ENCODE measurements at places on chromosomes 6 and 20.

DNA sequence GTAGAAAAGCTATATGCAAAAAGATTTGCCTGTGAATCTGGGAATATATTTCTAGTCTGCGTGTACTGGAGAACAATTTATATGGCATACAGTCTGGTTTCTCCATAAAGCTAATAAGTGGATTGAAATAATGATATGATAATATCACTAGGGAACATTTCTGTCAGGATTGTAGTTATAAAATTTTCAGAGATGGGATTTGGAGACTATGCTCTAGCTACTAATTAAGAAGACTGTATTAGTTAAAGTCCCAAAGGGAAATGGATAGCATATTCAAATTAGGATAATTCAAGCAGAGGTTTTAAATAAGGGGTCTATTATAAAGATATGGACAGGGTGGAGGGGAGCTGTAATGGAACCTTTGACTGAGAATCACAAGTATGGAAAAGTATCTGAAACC is 7.2 kb upstream of the STX11 start:
- DNase-seq, result no peak

- peak; percentile 52 for DNase-seq
Observed at GRCh38 chr20:36199345-36200257, 36.7 kb upstream of the AAR2 start.

DNA sequence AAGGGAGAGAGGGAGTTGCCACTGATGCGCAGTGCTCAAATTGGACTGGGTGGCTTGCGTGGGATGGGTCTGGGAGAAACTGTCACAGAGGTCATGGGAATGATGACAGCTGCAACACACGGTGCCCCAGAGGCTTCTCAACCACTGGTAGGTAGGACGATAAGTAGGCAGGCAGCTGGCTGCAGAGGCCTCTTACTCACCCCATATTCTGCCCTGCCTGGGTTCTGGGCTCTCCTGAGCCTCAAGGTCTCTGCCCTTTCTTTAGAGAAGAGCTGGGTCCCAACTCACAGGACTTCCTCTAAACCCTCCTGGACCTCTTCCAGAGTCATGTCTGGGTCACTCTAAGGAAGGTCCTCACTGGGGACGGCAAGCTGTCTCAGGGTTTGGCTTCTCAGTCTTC is 37.2 kb upstream of the RNF24 start:
- no peak for DNase-seq

- no peak for DNase-seq
Observed at GRCh38 chr6:149354009-149354408, 36.5 kb downstream of the TAB2 start.

- peak; percentile 8 for DNase-seq
Observed at GRCh38 chr20:53157443-53158408, 185.6 kb downstream of the TSHZ2 start.

DNA sequence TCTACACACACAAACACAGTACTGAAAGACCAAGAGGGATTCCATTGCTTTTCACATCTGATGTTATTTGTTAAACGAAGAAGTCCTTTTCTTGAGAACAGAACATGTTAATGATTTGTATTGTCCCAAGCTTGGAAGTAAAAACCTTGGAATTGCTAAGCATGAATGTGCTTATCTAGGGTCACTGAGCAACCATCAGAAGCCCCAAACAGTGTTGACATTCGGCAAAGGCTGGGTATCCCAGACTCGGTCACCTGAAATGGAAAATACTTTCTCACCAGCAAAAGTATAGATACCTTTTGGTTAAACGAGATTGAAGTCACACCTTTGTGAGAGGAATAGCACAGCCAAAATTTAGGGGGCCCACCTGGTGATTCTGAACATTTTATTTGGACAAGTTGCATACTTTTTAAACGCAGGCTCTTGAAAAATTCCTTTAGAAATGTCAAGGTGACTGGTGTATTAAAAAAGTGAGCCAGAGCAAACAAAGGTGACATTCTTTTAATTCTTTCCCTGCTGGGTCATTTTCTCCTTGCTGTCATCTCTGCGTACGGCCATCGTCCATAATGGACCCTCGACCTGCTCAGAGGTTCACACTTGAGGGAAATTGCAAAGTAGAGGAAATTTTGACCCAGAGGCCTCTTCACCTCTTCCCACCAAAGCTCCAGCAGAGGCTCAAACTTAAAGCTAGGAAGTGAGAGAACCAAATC is 95.8 kb upstream of the FOXA2 start:
- no peak for DNase-seq

- DNase-seq, result no peak
Observed at GRCh38 chr20:44033344-44033743, 118.7 kb downstream of the TOX2 start.

GRCh38 chr6:56280126-56280525 is 32.7 kb upstream of the COL21A1 start:
- no peak for DNase-seq

GRCh38 chr6:90372450-90372849 is 75.8 kb upstream of the BACH2 start:
- DNase-seq, result no peak

- DNase-seq, result no peak
Observed at GRCh38 chr6:159180001-159180400, 10.8 kb downstream of the FNDC1 start.

DNA sequence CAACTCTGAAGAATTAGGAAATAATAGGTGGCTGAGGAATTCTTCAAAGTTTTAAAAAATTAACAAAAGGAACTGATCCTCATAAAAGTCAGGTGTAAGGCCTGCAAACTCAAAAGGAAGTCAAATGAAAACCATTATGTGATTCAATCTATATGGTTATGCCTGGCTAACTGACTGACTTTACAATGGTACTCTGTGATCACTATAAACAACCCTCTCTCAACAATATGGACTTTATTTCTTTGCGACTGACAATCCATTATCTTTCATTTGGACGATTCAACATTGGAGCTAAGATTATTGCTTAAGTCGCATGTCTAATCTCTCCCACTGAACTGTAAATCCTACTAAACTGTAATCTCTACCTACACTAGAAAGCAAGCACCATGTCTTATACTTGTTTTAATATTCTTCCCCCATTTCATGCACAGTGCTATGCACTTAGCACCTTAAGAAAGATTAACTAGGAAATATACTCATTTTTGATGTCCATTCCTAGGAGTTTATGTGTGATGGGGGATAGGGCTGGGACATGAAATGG is 1.4 kb downstream of the STK38 start:
- DNase-seq, result no peak

DNA sequence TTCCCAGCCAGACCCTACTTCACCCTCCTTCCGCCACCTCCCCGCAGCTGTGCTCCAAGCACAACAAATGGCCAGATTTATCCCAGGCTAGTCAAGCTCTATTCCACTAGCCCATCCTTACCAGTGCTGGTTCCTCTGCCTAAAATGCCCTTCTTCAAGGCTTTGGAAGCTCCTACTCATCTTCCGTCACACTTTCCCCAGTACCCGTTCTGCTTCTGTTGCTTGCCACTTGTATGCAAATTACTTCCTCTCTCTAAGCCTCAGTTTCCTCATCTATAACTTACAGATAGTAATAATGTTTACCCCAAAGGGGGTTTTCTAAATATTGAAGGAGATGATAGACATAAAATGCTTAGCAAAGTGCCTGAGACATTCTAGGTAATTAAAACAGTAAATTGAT is 193.1 kb downstream of the MAFB start:
- DNase-seq, result no peak

- no peak for DNase-seq
Observed at GRCh38 chr6:156634048-156634447, 143.1 kb upstream of the ARID1B start.

DNA sequence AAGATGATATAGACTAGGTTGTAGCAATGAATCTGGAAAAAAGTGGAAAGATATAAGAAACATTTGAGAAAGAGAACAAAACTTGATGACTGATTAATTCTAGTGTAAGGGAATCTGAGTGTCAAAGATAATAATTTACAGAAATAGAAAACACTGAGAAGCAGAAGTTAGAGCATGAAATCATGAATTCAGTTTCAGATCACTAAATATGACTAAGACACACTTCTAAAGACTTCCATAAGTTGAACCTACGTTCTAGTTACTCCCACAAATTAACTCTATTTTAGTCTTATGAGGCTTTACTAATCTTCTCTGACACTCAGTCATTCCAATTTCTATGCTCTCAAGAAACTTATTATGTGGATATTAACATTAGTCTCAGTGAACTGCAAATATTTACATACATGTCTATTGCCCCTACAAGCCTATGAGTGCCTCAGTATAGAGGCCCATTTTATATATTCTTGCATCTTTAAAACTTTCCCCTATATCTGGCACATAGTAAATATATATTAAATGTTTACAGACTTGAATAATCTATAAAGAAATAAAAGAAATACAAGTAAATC is 30.4 kb downstream of the IBTK start:
- DNase-seq, result no peak

- no peak for DNase-seq
Observed at GRCh38 chr20:52103913-52104545, 87.5 kb downstream of the ZFP64 start.

DNA sequence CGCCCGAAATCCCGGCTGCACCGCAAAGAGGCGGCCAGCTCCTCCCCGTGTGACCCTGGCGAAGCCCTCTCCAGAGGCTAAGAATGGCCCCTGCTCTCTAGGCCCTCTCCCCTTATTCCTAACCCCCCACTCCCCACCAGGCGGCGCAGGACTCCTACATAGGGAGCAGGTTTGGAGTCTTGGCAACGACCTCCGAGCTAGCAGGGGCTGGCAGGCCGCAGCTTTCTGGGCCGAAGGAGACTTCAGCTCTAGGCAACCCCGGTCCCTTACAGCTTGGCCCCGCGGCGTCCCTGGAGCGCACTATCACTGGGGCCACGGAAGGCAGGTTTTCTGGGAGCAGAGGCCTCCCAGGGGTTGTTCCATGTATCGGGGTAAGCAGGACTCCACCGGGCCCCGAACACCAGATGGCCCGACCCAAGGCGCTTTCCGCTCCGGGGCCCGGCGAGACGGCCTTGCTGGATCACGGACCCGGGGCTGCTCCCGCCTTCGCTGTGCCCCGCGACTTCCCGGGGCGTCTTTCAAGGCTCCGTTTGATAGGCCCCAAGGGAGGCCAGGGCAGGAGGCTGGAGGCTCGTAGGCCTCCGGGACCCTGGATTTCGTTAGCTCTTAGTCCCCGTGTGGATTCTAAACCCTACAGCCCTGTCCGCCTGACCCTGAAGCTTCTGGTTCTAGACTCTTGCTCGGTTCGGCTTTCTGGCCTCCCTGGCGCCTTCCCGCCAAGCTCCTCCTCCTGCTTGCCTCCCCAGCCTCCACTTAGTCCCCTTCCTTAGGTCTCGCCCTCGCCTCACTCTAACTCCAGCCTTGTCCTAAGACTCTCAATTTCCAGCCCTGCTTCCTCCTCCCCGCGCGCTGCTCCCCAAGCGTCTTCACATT is 1.9 kb downstream of the SLC32A1 start:
- no peak for DNase-seq

DNA sequence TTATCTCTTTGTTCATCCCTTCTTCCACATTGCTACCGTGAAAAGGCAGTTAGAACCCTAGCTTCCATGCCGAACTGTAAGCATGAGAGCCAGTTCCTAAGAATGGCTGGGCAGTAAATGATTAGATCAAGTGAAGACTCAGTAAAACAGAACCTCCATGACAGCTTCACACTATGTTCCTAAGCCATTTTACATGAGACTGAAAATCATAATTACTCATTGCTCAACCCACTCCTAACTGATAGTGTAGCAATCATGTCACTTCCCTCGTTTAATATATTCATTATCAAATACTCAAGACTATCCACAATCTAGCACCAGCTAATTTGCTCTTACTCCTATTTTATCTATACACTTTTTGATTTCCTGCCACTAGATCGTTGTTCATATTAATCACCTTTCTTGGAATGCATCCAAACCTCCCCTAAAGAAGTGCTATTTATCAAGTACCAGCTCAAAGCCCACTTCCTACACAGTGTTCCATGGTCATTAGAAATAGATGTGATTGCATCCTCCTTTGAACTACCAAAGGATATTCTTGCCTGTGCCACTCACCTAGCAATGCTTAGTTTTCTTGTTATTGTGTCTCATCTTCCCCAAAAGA is 6.0 kb downstream of the TMEM30A start:
- DNase-seq, result no peak

GRCh38 chr20:38804221-38804620 is 1.3 kb upstream of the PPP1R16B start:
- DNase-seq, result no peak

DNA sequence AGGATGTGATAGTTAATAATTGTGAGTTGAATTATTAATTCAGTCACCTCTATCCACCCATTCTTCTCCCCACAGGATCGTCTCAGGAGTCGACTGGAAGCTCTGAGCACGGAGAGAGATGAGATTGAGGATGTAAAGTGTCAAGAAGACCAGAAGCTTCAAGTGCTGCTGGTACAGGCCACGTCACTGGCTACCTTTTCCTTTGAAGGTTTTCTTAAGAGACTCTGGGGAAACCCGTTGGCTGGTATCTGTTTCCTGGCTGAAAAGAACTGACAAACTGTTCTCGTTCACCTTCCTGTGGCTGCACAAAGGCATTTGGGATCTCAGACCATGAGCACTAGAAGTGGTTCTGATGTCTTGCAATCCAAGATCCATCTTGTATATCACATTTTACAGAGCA is 3.8 kb downstream of the TRIM15 start:
- DNase-seq, result no peak

- DNase-seq, result no peak
Observed at GRCh38 chr6:63734923-63735322, 99.3 kb downstream of the PHF3 start.

DNA sequence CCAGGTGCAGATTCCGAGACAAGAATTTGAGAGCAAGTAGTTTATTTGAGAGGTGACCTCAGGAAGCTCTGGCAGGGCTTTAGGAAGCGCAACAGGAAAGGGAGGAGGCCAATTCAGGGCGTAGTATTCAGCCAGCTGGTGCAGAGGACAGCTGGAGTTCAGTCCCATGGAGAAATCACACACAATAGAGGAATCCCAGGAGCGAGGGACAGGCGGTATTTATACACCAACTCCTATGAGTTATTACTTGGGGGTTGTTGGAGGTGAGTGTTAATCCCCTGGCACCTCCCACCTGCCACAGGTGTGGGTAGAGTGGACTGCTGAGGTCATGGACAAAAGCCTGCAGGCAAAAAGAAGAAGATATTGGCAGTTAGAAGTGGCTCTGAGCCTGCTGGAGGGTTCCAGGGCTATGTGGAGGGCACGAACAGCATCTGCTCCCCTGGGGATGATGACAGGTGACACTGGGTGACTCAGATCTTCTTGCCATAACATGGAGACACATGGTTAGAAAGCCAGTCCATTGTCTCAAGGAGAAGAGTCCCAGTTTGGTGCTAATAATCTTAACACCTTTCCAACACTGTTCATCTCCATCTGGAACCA is 13.9 kb upstream of the SULF2 start:
- no peak for DNase-seq

- no peak for DNase-seq
Observed at GRCh38 chr6:86871681-86872080, 65.6 kb upstream of the HTR1E start.

- no peak for DNase-seq
Observed at GRCh38 chr20:17225851-17226409, 910 bp upstream of the PCSK2 start.
